Thyroid gland (tissue), 4 donors: ENCODE measurements at places on chromosomes 12 and 14.

DNA sequence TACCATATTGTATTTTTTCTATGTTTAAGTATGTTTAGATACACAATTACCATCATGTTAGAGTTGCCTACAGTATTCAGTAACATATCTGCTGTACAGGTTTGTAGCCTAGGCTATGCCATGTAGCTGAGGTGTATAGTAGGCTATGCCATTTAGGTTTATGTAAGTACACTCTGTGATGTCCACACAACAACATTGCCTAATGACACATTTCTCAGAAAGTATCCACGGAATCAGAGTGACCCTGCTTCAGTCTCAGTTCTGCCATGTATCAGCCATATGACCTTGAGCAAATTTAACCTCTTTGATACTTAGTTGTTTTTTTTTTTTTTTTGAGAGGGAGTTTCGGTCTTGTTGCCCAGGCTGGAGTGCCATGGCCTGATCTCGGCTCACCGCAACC is 12.7 kb downstream of the SUSD6 start:
- no peaks in the 10 kb centered on the region for H3K27me3 ChIP-seq
- H3K27ac ChIP-seq: no peak overlapping the region
- DNase-seq: no peak
- H3K4me1 ChIP-seq: peaks cover 43% of the 10 kb centered on the region

GRCh38 chr14:39716987-39717570 is 284.8 kb upstream of the FBXO33 start:
- H3K4me3 ChIP-seq: no peak overlapping the region
- H3K27ac ChIP-seq: no peak overlapping the region
- DNase-seq: no peak
- no peaks in the 10 kb centered on the region for H3K4me1 ChIP-seq
- H3K27me3 ChIP-seq: no peaks in the 10 kb centered on the region

- H3K27ac ChIP-seq: no peak overlapping the region
- H3K4me1 ChIP-seq: peaks cover 39% of the 10 kb centered on the region
- H3K36me3 ChIP-seq: no peaks in the 10 kb centered on the region
- no peak for DNase-seq
Measured at GRCh38 chr14:103523575-103523954, 935 bp upstream of the CKB start.

GRCh38 chr14:21106498-21107282 is 5.8 kb downstream of the TMEM253 start:
- no peaks in the 10 kb centered on the region for H3K36me3 ChIP-seq
- H3K4me3 ChIP-seq: no peak overlapping the region
- H3K27me3 ChIP-seq: no peaks in the 10 kb centered on the region
- DNase-seq: peak; percentile 90
- peak overlapping the region; percentile 62 for H3K27ac ChIP-seq
- H3K4me1 ChIP-seq: peaks cover 37% of the 10 kb centered on the region

DNA sequence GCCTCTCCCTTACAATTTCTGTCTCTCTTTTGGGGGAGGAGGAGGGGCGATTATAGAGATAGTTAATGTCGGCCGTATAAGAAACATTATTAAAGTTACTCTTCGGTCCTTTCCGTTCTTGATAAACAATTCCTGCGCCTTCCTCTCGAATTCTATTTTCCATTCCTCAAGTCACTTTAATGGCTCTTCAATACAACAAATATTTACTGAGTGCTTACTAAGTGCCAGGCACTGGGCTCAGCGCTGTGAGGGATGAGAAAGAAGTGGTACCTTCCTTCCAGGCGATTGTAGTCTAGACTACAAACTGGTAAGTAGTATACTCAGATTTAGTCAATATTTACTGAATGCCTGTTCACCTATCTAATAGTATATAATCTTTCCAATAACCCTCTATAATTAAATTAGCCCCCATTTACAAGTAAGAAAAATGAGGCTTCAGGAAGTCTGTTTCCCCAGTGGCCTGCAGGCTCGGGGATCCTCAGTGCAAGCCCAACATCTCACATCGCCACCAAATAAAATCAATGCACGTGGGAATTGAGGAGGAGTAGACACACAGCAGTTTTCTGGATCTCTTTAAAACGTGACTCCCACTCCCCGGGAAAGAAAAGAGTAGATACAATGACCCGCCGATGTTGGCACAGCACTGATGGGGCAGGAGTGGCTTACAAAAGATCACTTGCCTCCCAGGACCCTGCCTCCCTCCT is 589 bp upstream of the ZNF219 start:
- H3K4me3 ChIP-seq: peak overlapping the region; percentile 55
- peaks cover 40% of the 10 kb centered on the region for H3K4me1 ChIP-seq
- H3K27ac ChIP-seq: peak overlapping the region; percentile 94
- no peak for DNase-seq
- H3K27me3 ChIP-seq: no peaks in the 10 kb centered on the region
- no peaks in the 10 kb centered on the region for H3K36me3 ChIP-seq
